ENCODE measurements at places on chromosomes 11 and 22.

GRCh38 chr22:38862375-38863329, 9.4 kb downstream of the CBX6 start:
- DNase-seq, result no peak

- DNase-seq, result no peak
These were observed 41.7 kb upstream of the BLID start for GRCh38 chr11:122157653-122158161.

DNA sequence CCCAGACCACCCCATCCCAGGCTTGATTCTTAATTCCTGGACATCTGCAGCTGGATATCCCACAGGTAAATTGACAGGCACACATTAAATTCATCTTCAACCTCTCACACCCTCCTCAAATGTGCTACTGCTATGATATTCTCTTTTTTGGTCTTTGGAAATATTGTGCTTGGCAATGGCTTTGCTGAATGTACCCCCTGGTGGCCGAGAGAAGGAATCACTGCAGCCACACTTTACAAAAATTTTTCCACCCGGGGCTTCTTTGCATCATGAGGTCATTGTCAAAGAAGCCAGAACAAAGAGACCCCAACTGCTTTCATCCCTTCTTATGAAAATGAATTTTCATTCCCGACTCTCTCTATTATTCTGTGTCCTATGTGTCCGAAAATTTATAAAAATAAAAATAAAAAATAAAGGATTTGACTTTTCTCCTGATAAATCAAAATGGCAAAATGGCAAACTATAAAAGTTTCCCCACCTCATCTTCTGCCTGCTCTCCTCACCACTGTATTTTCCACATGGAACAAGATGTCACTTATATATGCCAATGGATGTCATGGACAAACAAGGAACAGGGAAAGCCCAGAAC, 15.0 kb upstream of the CYB5R2 start:
- peak; percentile 16 for DNase-seq

- DNase-seq, result no peak
These were observed 14.1 kb upstream of the LRRC10B start for GRCh38 chr11:61494381-61494961.

GRCh38 chr11:111039982-111040381, 205.5 kb upstream of the POU2AF2 start:
- DNase-seq, result no peak

DNA sequence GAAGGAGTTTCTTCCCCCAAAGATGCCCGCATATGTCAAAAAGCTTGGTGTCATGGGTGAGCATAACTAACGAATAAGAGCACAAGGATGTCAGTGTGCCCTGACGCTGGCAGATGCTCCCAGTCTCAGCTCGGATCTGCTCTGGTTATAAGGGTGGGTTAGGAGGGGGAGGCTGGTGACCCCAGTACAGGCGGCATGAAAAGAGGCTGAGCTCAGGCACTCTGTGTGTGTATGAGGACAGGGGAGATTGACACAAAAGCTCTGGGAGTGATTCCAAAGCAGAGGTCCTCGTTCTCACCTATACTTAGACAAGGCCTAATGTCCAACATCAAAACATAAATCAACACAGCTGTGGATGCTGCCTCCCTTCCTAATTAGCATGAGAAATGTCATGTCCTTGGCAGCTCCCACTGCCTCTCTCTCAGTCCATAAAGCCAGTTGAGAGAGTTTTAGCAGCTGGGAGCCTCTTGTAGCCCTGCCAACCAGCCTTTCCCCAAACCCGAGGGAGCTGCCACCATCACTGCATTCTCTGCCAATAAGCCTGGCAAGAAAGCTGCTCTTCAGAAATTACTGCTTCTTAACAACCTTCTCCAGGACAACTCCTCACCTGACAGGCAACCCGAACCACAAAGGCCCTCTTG, 59.8 kb downstream of the SC5D start:
- DNase-seq, result no peak

DNA sequence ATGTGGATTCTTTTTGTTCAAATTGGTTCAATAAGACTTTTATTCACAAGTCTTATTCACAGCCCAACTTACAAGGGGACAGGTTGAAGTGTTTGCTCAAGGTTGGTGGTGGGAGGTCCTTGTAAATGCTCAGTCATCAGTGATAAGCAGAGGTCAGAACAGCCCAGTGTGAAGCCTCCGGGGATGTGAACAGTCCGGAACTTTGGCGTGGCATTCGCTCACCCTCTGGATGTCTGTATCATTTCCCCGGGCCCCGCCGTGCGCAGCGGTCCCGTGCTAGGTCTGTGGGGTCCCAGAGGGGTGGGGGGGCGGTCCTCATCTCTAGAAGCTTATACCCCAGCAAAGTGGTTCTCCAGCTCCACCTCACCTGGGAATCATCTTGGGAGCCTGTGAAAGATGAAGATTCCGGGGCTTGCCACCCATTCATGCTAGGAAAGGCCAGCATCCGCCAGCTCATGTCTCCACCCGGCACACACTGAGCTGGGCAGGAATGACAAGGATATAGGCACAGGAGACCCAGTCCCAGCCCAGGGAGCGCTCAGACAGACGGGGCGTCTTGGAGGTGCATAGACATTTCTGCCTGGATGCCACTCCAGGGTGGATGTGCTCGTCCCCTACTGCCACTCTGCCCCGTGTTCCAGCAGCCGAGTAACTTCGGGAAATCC, 327.5 kb downstream of the TBC1D22A start:
- DNase-seq, result no peak

DNA sequence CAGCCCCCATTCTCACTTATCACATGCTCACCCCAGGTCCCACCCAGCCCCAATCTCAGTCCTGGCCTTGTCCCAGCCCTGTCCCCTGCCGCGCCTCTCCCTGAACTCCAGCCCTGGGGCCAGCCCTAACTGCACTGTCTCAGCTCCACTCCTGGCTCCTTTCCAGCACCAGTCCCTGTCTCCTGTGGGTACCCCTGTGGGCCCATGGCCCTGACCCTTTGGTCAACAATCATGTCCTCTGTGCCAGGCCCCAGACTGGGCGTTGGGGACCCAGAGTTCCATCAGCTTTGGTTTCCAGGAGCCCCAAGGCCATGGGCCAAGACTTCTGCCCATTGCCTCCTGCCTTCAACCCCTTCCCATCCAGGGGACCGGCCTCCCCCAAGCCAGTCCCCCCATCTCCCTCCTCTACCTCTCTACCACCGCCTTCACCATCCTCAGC, 757 bp downstream of the SPI1 start:
- no peak for DNase-seq

DNA sequence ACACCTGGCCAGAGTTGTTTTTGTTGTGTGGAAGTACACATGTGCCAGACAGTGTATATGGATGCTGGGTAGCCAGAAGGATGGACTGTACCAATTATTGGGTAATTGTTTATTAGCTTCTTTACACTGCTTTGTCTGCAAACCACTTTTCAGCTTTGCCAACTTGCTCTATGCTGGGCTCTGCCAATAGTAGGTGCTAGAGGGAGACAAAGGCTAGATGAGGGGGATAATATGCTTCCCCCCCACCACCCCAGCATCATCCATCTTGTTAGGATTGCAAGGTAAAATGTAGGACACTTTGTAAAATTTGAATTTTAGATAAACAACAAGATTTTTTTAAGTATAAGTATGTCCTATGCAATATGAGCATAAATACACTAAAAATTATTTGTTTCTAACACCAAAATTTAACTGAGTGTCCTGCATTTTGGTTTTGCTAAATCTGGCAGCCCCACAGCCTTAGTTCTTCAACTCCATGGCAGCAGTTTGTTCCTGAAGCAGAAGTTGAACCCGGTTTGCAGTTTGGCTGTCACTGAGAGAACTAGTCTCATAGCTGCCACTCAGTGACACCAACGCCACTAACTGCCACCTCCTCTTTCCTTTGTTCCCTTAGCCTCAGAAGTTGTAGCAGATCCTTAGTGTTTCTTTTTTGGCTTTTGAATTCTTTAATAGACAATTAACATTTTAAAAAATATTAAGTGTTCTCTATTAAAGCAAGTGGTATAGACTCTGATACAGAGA, 78.8 kb downstream of the CCDC81 start:
- DNase-seq, result no peak

- no peak for DNase-seq
These were observed 19.1 kb upstream of the KCNQ1OT1 start for GRCh38 chr11:2718817-2719438.

GRCh38 chr11:14189874-14190273, 169.1 kb downstream of the RRAS2 start:
- DNase-seq, result no peak

All from CD4-positive, alpha-beta T cell treated with Interleukin-17A for 4 hours (primary cell).